CD4-positive, alpha-beta T cell (primary cell): ENCODE measurements at places on chromosomes 6 and 20. TPM values are rescaled to one million over a fixed set of nuclear protein-coding genes. Genes with fewer than 3 reads are reported as not detected.

Gene RAB23
- total RNA-seq: 0.49 TPM

Gene AGER
- 27.0 TPM for total RNA-seq

Gene CASS4
- total RNA-seq: 39.8 TPM

- DNase-seq: no peak
Measured at GRCh38 chr20:3377644-3378043, 29.8 kb downstream of the DNAAF9 start.

DNA sequence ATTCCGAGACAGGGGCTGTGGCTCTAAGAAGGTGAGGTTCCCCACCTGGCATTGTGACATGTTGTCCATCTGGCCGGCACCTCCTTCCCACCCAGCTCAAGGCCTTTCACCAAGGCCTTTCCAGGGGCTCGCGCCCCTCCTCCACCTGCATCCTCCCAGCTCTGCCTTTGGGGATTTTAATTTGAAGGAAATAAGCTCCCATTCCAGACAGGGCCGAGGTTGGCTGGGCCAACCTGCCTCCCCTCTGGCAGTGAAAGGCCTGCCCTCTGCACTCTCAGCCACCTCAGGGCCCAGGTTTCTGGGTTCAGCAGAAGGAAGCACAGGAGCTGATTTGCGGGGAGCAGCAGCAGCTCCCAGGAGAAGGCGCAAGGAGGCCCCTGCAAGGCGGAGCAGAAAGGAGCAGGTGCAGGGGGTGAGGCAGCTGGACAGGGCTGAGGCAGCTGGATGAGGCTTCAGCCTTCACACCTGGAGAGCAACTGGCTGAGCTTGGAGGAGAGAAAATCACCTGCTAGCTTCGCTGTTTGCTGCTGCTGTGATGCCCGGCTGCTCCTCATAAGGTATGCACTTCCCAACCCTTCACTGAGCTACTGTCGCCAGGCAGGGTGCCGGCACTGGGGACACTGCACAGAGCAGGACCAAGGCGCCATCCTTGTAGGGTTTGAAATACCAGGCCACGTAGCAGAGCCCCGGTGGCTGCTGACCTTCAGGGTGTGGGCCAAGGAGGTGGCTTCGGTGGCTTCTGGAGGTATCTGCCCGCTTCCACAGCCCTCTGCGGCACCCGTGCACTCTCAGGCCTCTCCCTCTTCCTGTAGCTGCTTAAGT lies 147.0 kb downstream of the SYNDIG1 start:
- no peak for DNase-seq

- DNase-seq: peak; percentile 59
Measured at GRCh38 chr20:51306521-51307358, 235.8 kb downstream of the NFATC2 start.

DNA sequence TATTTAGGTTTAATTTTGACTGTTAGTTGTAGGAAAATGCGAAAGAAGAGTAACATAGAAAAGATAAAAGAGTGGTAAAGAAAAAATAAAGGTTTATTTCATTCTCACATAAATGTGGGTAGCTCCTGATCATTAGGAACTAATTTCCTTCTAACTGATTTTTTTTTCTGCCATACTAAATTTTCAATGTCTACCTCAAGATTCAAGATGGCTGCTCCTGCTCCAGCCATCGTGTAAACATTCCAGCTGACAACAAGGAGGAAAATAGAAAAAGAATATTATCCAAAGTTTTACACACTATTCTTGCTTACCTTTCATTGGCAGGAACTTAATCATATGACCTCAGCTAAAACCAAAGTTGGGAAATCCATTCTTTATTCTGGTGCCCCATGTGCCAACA lies 488.2 kb downstream of the LMBRD1 start:
- no peak for DNase-seq

DNA sequence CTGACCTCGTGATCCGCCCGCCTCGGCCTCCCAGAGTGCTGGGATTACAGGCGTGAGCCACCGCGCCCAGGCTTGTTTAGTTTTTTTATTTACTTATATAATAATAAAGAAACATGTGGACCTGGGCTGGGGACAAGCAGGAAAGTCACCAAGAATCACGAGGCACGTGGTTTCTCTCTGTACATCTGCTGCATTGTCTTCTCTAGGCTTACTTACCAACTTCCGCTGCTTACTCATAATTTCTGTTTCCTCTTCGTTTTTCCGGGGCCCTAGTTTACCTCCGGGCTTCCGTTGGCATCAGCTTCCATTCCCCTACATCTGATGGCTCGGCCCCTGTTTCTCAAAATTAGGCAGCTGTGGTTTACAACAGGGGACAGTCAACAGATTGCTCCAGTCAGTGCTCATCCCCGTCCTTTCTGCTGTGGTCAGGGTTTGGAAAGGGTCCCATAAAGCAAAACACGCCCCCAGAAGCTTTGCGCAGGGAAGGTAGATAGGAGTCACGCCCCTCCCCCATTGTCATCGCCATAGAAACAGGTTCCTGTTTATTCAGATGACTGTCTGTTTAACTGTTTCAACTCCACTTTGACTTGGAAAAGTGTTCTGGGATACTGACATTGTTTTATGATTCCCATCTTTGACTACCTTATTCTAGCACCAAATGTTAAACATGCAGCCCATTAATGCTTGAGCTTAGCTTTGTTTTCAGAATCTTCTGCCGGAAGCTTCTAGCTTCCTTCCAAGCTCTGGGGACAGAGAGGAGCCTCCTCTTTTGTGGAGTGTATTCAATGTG lies 31.9 kb upstream of the TXLNB start:
- peak; percentile 68 for DNase-seq

DNA sequence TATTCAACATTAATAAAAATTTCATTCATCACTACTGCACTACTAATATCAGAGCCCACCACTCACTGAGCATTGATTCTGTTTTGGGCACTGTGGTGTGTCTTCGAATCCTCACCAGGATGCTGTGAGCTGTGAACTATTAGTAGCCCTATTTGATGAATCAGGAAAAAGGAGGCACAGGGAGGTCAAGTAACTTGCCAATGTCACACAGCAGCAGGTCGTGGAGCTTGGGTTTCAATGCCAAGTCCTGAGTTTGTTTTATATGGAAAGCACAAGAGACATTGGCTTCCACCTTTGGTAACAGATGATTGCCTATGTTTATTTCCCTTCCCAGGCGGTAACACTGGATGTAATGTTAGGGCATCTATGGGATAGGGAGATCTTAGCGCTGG lies 15.0 kb downstream of the NQO2 start:
- DNase-seq: no peak

- DNase-seq: no peak
Measured at GRCh38 chr6:100462706-100463629, 1.8 kb downstream of the SIM1 start.
